ENCODE measurements at places on chromosomes 2 and 18. TPM values are rescaled to one million over a fixed set of nuclear protein-coding genes. Genes with fewer than 3 reads are reported as not detected.

- no peak for DNase-seq
Measured at GRCh38 chr2:185201063-185201462, 537.5 kb upstream of the FSIP2 start.

DNA sequence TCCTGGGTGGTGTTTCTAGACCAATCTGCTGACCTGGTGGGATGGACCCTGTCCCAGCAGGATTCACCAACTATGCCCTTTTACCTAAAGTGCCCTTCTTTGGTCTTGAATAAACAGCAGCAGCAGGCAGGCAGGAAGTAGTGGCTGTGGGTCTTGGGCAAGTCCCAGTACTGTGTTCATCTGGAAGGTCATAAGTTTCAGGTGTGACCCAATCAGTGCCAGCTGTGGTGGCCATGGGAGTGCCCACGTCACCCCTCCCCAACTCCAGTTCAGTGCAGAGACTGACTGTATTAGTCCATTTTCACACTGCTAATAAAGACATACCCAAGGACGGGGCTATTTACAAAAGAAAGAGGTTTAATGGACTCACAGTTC lies 148.3 kb upstream of the SRD5A2 start:
- no peak for DNase-seq

DNA sequence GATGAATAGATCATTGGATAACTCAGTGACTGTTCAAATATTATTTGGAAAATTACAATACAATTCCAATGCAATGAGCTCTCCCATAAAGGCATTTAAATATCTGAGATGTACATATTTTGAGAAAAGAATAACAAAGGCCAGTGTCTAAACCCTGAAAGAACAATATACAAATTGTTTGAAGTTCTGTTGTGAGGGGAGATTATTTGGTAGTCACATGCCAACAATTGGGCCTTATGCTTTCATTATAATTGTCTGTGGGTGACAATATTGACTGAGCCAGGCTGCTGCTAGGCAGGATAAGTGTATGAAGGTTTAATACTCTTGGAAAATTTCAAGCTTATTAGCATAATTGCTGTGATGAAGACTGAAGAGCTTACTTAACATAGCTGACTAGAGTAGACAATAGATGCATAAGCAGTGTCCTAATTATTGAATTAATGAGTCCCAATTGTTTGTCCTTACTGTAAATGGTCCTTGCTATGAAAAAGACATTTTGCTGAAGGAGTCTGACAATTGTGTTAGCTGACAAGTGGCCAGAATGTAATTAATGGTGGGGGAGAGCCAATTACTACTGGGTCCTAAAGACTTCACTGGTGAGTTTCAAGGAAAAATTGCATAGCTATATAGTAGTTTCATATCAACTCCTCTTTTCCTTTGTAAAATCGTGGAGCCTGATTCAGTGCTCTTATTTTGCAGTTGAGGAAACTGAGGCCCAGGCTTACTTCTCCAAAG lies 5.0 kb upstream of the SMAD2 start:
- no peak for DNase-seq

DNA sequence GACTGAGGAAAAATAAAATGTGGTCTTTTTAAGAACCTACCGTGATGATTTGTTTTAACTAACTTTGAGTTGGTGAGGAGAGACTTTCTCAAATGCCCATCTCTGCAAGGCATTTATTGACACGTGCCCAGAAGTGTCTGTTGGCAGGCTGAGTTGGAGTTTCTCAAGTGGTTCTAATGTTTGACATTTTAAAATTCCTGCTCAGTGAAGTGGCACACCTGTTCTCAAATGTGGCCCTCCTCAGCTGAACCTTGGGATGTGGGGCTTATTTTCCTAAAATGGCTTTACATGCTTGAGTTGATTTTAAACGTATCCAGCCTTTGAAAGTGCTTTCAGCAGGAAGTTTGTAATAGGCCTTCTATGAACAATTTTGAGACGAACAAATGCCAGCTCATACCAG lies 876 bp upstream of the CAVIN2 start:
- no peak for DNase-seq

Gene GNLY
- total RNA-seq: not detected

- DNase-seq: no peak
Measured at GRCh38 chr18:25518716-25519053, 166.7 kb upstream of the ZNF521 start.

GRCh38 chr2:235608200-235608887 lies 114.5 kb downstream of the AGAP1 start:
- DNase-seq: no peak

Data from type B pancreatic cell (in vitro differentiated cells).